COLO829 (cell line): ENCODE measurements at places on chromosomes 7 and 10.

- no peak for DNase-seq
These were observed 9.5 kb downstream of the INHBA start for GRCh38 chr7:41693150-41693997.

- no peak for DNase-seq
These were observed 175.3 kb downstream of the JAZF1 start for GRCh38 chr7:28005075-28005846.

- no peak for DNase-seq
These were observed 11.5 kb upstream of the CASD1 start for GRCh38 chr7:94497874-94498670.

GRCh38 chr7:50336894-50337703 lies 32.6 kb downstream of the IKZF1 start:
- no peak for DNase-seq

GRCh38 chr10:47396311-47396717 lies 12.2 kb upstream of the ZNF488 start:
- DNase-seq: no peak

DNA sequence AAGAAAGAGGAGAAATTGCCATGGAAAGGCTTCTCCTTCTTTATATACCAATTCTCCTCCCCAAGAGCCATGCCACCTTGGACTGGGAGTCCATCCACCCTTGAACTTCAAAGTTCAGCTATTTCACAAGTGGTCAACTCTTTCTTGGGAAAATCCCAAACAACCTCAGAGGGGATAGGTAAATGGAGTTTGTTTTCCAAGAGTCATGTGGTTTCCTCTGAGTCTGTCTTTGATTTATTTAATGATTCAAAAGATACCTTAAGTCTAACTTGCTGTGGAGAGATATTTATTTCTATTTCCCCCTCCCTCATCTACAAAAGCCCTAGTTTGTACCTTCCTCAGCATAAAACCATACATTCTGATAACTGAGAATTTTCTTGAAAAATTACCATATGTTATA lies 758.6 kb upstream of the IGFBP3 start:
- DNase-seq: no peak

GRCh38 chr7:92626281-92626809 lies 36.2 kb upstream of the FAM133B start:
- DNase-seq: no peak

GRCh38 chr10:89073719-89074118 lies 83.1 kb downstream of the FAS start:
- DNase-seq: no peak

GRCh38 chr10:91653219-91653870 lies 20.5 kb upstream of the PPP1R3C start:
- peak; percentile 14 for DNase-seq

- no peak for DNase-seq
These were observed 21.5 kb upstream of the GHITM start for GRCh38 chr10:84117686-84118394.

GRCh38 chr10:108060246-108060645 lies 895.7 kb upstream of the SORCS1 start:
- no peak for DNase-seq

DNA sequence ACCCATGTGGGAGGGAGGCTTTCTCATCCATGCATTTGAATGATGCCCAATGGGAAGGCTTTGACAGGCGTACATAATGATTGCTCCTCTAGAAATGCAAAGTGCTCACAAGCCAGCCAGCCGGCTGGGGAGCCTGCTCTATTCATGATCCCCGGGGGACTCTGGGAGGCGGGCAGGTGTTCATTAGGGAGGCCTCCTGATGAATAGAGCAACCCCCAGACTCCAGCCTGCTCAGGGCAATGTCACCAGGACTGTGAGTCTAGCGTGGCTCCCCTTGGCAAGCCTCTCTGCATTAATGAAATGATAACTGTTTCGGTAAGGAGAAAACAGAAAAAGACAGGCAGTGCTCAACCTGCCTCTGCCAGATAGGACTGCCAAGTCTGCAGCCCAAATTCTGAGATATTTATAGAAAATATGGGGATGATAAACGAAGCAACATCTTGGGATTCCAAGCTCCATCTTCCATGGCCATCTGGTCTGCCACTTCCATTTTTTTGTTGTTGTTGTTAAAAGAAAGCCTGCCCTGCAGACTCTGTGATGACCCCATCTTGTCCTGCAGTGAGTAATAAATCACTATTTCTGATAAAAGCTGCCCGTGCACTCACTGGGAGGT lies 236.4 kb downstream of the PRPF18 start:
- no peak for DNase-seq

DNA sequence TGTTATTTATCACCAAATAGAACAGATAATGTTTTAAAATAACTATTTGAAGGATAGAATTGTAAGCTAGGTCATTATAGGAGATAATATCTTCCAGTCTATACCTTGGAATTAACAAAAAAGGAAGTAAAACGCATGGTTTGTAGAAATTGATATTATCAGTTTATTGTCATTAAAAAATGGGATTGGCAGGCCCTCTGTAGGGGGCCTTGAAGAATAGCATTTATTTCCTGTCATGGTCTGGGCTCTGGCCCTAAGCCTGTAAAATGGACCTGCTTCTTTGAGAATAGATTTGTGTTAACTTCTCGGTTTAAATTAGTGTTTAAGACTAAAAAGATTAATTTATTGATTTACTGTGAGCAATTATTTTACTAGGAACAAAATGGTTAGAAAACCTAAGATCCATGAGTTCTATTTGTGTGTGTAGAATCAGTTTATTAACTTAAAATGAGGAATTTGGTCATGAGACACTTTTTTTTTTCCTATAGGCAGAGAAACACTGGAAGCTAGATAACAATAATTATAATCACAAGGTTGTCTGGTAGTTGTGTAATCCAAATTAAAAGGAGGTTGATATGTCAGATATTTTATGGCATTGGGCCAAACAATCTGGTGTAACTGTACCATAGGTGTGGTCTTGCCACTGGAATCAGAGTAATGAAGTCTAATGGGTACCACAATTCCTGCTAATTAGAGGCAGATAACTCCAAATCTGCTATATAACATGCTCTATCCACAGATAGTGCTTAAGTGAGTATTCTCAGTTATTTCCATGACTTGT lies 197.4 kb upstream of the FOXP2 start:
- no peak for DNase-seq

DNA sequence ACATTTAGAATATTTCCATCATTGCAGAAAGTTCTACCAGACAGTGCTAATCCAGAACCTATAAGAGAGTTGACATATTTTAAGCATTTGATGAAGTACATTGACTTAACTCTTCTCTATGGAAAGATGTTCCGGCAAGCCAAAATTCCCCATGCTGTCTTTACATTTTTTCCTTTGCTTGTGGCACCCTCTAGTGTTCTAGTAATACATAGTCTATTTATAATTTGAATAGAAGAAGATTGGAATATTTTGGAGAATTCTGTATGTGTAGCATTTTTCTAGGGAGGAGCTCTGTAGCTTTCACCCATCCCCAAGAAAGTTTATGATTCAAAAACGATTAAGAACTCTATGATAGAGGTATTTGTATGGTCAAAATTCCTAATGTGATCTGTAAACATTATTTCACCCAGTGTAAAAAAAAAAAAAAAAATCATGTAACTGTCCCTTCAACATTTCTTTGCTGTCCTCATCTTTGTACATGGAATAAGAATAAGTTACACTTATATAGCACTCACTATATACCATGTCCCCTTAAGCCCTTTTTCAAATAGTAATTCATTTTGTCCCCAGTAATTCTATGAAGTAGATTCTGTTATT lies 33.2 kb downstream of the NRF1 start:
- DNase-seq: peak; percentile 71

- DNase-seq: no peak
These were observed 296.8 kb upstream of the MKI67 start for GRCh38 chr10:128422999-128423398.

- DNase-seq: no peak
These were observed 55.9 kb upstream of the UNC5B start for GRCh38 chr10:71156436-71156835.

DNA sequence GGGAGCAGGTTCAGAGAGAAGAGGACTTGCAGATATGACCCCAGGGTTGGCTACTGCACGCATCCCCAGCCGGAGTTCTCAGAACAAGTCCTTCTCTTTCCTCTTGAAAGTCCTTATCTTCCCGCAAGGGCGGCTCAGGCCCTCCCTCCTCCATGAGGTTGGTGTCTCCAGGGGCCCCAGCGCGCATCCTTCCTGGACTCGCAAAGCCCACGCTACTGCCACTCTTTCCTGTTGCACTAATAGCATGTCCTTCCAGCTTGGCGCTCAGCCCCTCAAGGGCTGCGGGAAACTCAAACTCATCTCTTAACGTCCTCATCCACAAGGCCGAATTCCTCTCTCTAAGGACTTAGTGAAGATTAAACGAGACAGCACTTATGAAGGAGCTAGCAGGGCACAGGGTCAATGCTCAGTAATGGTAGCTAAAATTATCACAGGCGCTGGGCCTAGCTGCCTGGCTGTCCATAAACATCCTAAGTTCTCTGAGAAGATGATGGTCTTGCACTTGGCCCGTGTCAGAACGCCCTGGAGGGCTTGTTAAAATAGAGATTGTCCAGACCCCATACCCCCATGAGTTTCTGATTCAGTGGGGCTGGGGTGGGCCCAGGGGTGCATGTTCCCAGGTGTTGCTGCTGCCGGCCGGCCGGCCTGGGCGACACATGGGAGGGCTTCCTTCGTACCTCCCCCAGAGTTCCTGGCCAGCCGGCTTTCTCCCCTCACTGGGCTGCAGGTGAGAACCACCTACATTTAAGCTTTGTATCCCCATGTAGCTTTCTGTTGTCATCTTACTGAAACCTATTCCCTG lies 261.4 kb downstream of the COBL start:
- DNase-seq: no peak

DNA sequence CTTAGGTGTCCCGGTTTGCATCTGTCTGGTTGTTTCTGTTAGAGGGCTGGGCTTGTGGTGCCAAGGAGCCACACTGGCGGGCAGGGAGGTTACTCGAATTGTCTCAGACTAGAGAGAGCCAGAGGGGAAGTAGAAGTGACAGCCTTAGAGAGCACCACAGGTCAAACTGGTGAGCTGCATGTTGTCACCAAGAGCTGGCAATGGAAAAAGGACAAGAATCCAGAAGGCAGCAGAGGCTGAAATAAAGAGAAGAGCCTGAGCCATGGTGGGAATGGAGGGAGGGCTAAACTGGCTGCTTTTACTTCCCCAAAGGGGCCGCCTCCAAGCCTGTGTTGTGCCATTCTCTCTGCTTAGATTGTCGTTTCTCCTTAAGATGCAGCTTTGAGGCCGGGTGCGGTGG lies 31.1 kb upstream of the RHBDD2 start:
- no peak for DNase-seq

DNA sequence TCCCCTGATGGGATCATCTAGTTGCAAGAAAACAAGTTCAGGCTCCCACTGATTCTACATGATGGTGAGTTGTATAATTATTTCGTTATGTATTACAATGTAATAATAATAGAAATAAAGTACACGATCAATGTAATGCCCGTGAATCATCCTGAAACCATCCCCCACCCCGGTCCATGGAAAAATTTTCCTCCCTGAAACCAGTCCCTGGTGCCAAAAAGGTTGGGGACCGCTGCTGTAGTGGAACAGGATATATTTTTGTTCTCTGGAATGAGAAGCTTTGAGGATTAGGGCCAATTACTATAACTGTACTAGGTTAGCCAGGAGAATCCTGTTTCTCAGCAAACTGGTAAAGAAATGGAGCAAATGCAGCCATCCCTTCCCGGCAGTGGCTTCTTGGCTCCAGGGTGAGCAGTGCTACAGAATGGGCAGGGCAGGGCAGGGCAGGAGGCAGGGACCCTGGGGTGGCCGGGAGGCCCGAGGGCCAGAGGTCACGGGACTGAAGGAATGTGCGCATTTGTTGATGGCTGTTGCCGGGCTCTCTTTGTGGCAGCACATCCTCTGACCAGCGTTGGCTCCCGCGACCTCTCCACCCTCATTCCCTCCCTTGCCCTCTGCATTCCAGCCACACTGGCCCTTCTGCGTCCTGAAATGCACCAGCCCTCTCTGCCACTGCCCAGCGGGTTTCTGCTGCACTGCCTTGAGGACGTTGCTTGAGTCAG lies 162.3 kb upstream of the NPS start:
- no peak for DNase-seq

DNA sequence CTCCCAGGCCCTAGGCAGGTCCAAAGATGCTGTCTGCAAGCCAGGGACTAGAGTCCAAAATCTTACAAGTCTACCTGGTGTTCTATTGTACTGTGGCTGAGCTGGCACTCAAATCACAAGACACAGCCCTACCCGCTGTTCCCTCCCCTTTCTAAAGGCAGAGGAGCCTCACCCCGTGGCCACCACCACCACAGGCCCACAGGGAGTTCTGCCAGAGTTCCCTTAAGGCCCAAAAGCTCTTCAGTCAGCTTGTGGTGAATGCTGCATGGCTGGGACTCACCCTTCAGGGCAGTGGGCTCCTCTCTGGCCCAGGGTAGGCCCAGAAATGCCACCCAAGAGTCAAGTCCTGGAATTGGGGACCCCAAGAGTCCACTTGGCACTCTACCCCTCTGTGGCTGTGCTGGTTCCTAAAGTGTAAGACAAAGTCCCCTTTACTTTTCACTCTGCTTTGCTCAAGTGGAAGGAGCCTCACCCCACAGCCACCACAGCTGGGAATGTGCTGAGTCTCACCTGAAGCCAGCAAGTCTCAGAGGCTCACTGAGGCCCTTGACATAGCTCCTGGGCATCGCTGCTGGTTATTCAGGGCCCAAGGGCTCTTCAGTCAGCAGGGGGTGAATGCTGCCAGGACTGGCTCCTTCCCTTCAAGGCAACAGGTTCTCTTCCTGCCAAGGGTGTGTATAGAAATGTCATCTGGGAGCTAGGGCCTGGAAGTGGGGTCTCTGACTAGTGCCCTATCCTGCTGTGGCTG lies 48.8 kb upstream of the PSAP start:
- no peak for DNase-seq

DNA sequence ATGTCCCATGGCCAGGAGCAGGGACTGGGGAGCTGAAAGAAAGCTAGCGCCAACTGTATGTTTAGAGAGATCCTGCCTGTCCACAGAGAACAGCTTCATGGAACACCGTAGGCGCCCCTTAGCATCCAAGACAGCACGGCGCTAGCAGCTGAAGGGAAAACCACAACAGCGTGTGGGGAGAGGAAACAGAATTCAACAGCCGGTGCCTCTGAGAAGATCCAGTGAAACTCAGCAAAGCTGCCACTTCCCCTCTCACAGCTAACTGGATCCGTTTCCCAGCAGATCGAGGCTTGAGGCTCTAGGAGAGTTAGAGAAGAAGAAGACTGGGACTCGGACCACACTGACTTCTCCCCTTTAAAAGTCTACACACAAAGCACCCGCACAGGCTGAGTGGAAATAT lies 145.0 kb downstream of the MAD1L1 start:
- no peak for DNase-seq
